ENCODE measurements at places on chromosomes 5 and 9.

DNA sequence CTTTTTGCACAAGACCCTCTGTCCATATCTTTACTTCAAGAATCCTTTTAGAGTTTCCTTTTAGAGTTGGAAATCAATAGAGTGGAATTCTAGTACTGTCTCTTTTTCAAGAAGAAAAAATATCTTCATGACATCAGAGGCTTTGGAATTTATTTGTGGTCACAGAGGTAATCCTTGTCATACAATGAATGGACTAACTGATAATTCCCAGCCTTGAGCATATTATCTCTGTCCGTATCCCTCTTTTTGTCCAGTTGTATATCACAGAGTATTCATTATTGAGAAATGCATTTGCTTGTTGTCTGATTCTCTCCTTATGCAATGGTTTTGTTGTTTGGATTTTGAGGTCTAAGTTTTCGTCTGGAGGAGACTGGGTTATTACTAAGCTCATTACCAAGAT is 82.0 kb upstream of the HAPLN1 start:
- no peak for DNase-seq

DNA sequence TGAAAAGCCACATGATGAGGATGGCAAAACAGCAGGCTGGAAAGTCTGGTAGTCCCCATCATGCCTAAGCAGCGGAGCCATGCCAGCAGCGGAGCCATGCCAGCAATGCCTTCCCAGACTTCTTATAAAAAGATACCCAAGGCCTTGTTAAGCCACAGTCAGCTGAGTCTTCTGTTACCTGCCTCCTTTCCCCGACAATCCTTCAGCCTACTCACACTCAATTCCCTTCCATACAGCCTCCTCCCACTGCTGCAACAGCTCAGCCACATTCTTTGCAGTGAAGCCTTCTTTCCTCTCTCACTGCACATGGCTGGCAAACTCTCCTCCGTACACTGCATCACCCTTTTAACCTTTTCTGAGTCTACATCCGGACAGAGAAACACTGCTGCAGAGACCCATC is 114.9 kb downstream of the AUH start:
- DNase-seq: no peak

GRCh38 chr5:178438796-178439195 is 151.4 kb downstream of the COL23A1 start:
- no peak for DNase-seq

DNA sequence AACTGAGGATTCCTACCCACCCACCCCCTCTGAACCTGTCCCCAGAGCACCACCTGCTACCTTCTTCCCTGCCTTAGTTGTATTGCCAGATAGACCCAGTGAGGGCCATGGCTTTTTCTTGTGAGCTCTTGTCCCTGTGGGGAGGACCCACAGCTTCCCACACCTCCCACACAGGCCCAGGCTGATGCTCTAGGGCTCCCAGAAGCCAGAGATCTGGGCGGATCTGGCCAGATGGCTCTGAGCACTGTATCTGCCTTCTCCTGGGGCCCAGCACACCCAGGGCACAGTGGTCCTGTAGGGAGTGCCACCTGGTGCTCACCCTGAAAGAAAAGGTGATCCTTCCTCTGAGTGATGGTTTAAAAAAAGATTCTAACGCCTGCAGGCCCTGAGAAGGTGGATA is 131.7 kb downstream of the DAB2IP start:
- peak; percentile 90 for DNase-seq

- no peak for DNase-seq
Observed at GRCh38 chr5:85170183-85170582, 785.5 kb upstream of the EDIL3 start.

- DNase-seq: no peak
Observed at GRCh38 chr9:135036861-135037465, 50.5 kb upstream of the OLFM1 start.

GRCh38 chr9:15834541-15834940 is 281.7 kb downstream of the CCDC171 start:
- DNase-seq: peak; percentile 4

- DNase-seq: peak; percentile 24
Observed at GRCh38 chr9:23824830-23825591, 1.0 kb downstream of the ELAVL2 start.

- DNase-seq: no peak
Observed at GRCh38 chr5:58215364-58215763, 244.5 kb downstream of the PLK2 start.

DNA sequence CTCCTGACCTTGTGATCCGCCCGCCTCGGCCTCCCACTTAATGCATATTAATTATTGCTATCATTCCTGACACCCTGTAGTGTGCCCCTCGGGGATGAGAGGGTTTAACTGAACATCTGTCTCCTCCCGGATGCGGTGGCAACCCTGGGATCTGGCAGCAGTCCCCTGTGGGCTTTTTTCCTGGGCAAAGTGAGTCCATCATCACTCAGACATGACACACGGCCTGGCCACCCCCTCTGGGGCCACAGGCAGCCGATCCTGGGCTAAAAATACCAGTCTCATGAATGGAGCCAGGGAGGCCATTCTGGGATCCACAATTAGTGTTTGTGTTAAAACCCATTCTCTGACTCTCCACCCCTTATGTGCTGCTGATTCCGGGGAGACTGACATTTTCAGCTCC is 161.2 kb downstream of the RGS3 start:
- peak; percentile 51 for DNase-seq

GRCh38 chr9:122168356-122168755 is 8.6 kb downstream of the MORN5 start:
- DNase-seq: no peak

- DNase-seq: peak; percentile 21
Observed at GRCh38 chr5:14040542-14040941, 96.1 kb upstream of the DNAH5 start.

DNA sequence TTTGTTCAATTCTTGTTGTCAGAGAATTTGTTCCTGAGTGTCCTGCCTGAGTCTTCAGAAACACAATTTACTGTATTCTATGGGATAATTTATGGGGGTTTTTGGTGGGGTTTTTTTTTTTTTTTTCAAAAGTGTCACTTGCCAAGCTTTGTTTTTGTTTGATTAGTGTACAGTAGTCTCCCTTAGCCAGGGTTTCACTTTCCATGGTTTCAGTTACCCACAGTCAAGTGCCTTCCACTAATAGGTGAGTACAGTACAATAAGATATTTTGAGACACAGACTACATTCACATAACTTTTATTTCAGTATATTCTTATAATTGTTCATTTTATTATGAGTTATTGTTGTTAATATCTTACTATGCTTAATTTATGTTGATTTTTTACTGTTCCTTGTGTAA is 25.0 kb upstream of the AUH start:
- no peak for DNase-seq

- peak; percentile 53 for DNase-seq
Observed at GRCh38 chr9:98034593-98035546, 21.7 kb upstream of the NANS start.

GRCh38 chr5:33317271-33317670 is 123.5 kb upstream of the TARS1 start:
- no peak for DNase-seq

DNA sequence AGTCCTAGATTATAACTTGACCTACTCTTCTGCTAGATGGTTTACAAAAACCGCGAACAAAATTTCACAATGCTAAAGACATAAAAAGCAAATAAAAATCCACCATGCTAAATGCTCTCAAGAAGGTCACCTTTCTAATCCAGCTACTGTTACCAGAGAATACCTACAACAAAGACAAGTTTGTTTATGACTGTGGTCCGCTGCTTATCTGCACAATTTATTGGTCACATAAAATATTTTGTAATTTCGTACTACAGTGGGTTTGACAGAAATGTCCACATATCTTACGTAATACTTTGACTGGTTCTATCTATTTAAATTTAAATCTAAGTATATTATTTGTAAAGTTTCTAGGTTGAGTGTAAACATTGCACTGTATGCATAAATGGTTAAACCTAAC is 257.6 kb upstream of the ZNF608 start:
- DNase-seq: no peak

DNA sequence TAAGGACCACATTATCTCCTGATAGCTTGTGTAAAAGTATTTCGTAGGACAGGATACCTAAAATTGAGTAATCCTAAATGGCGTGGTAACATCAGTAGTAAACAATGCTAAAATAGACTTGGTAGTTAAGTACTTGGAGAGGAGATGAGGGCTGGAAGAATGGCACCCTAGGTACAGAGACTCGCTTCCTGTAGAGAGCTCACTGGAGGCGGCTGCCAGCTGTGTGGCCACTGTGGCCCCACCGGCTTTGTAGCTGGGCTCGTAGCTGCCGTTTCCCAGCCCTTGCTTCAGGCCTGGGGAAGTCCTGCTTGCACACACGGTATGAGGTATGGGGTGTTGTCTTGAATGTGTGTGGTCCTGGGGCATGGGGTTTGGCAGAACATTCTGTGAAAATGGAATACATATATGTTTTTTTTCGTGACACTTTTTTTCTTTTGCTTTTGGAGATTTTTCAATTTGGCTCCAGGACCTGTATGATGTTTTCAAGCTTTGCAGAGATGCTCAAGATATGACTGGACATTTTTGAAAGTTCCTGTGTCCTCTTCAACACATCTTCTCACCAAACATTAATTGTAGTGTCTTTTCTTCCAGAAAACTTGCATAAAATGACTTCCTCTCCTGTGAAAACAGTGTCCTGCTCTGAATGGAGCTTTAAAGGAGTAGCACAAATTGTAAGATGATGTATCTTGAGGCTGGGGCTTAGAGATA is 58.0 kb downstream of the RCL1 start:
- DNase-seq: no peak

- no peak for DNase-seq
Observed at GRCh38 chr9:36191290-36191645, 547 bp downstream of the CLTA start.

- DNase-seq: no peak
Observed at GRCh38 chr5:131270809-131271208, 7.0 kb downstream of the CDC42SE2 start.

GRCh38 chr5:151924564-151925301 is at the start of gene GLRA1:
Gene GLRA1 (minus strand): TSS chr5:151924851. CDS start chr5:151924549, 302 bp downstream.
- no peak for DNase-seq

GRCh38 chr5:181205761-181206649 is 1.0 kb upstream of the TRIM7 start:
- no peak for DNase-seq

DNA sequence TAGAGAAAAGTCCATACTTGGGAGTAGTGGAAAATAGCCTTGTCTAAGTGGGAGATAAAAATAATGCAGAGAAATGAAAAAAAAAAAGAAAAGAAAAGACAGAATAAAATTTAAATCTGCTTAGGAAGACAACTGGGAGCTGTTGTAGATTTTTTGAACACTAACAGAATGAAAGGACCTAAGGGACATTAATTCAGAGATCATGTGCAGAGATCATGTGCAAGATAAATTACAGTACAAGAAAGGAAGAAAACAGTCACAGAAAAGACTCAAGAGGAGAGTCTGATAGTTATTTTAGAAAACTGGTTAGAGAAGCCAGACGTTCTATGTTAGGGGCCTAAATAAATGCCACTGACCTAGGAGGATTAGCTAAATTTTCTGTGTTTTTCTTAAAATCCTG is 1226.8 kb upstream of the NUDT12 start:
- DNase-seq: no peak

- DNase-seq: no peak
Observed at GRCh38 chr5:24407466-24407865, 237.3 kb downstream of the CDH10 start.

- no peak for DNase-seq
Observed at GRCh38 chr5:73318308-73318719, 130.3 kb downstream of the FOXD1 start.

GRCh38 chr5:168796593-168797580 is 217.7 kb upstream of the PANK3 start:
- DNase-seq: no peak

GRCh38 chr9:118650417-118650816 is 718.8 kb downstream of the BRINP1 start:
- no peak for DNase-seq

- DNase-seq: no peak
Observed at GRCh38 chr9:118643118-118643517, 726.1 kb downstream of the BRINP1 start.

- no peak for DNase-seq
Observed at GRCh38 chr9:114385397-114386181, 2.2 kb downstream of the AKNA start.

- no peak for DNase-seq
Observed at GRCh38 chr5:181121675-181122561, 9.1 kb downstream of the OR2V1 start.

DNA sequence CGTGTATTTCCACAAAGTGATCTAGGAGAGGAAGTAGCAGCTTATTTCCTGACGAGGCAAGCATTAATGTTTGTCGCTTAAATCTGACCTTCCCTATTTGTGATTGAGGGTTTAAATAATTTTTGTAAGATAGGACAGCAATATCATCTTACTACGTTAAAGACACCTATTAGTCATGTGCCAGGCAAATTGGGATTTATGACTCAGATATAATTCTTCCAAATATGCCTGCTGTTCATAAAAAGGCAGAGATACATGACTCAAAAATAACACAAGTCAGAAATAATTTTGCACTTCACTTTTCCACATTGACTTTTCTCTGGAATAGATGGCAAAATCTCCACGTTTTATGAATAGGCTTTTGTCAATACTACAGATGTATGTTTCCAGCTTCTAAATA is 43.0 kb upstream of the CDH12 start:
- DNase-seq: no peak

- peak; percentile 70 for DNase-seq
Observed at GRCh38 chr5:146878476-146879172, at the start of gene PPP2R2B. Gene PPP2R2B (minus strand): TSS chr5:146878757.

GRCh38 chr5:160788102-160788660 is 63.8 kb downstream of the ATP10B start:
- DNase-seq: no peak

DNA sequence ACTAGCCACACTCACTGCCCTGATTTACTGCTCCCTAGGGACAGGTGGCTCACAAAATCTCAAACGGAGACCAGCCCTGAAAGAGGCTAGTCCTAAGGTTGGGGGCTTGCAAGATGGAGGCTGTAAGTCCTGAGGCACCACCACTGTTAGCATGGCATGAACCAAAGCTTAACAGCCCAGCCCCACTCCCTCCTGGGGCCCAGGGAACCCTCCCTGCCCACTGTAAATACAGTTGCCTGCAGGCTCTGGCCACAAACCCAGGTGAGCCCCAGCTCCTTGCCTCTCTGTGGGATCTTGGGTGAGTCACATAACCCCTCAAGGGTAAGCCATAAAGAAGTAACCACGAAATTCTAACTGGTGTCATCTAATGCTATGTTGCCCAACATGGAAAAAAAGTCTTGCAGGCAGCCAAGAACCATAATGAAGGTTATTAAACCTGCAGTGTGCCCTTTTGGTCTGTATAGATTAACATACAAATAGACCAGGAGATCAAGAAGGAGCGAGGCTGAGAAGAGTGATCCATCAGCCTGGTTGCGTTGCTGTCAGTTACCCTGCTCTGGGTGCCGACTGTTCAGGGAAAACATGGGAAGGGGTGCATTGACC is 1.7 kb upstream of the POMT1 start:
- peak; percentile 15 for DNase-seq

DNA sequence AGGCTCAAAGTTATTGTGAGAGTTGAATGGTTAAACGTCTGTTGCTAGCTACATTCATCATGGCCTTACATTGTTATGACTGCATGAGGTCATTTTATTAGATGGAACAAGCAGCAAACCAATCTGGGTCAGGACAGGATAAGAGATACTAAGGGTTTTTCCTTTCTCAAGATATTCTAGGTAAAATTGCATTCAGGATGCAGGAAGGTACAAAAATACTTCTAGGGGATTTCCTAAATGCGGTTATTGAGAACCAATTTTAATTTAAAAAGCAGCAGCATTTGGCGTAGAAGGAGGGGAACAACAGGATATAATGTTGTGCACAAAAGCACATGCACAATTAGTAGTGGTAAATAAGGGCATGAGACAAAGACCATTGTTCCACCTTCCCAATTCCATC is 39.2 kb upstream of the LURAP1L start:
- DNase-seq: no peak
